Pancreas (tissue), 10 donors: ENCODE measurements at places on chromosomes 7 and 10. TPM values are rescaled to one million over a fixed set of nuclear protein-coding genes. Genes with fewer than 3 reads are reported as not detected.
A peak's percentile ranks its signal among the peaks of the same experiment; 100 is the strongest.

Gene CYP26C1
- 0.09 TPM for total RNA-seq

DNA sequence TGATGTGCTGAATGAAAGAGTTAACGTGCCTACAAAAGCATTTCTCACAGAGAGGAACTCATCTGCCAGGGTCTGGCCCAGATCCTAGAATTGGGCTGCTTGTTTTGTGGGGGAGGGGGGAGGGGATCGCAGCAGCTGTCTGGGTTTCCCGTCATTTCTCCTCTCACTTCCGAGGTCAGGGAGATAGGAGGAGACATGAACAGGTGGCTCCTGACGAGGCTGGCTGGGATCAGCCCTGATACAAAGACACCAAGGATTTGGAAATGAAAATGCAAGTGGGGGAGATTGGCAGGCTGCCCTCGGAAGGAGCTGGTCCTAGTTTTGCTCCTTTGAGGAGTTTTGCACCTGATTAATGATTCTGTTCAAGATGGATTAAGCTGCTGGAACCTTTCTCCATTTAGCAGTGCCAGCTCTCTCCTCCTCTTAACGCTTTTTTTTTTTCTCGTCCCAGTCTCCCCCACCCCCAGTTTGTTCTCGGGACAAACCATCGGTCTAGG lies 86.8 kb upstream of the KMT2C start:
- peak; percentile 14 for DNase-seq

DNA sequence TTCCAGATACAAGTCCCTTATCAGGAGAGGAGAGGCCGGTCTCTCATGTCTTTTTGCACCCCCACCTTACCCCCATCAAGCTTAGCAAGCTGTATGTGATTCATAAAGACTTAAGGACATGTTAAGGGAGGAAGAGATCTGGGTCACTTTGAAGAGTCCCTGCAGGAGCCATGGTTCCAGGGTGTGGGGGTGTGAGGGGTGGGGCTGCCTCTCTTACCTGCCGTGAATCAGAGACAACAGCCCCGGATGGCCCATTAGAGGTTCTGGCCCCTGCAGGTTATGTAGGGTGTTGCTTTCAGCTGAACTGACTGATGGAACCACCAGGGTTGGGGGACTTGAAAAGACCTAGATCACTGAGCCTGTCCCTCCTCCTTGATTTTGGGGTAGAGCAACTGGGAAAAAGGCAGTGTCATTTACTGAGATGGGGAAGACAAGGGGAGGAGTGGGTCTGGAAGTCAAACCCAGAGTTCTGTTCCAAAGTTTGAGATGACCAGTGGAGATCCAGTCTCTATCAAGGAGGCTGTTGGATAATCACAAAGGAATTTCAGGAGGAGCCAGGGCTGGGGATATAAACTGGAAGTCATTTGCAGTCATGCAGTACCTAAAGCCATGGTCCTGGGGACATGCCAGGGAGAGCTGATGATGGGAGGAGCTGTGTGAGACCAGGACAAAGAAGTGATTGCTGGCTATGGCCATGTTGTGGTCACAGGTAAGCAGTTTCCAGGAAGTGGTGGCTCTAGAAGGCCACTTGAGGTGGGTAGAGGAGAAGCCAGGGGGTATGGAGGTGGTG lies 23.1 kb downstream of the ADAMTS14 start:
- no peak for DNase-seq

- no peak for DNase-seq
These were observed 11.5 kb upstream of the DLD start for GRCh38 chr7:107879400-107880035.

- DNase-seq, result no peak
These were observed 59.9 kb upstream of the DNAJB6 start for GRCh38 chr7:157276731-157277562.

Gene ANKRD26
- total RNA-seq, result 4.0 TPM

Gene PON3
- total RNA-seq, result 3.6 TPM

Gene ZNF365
- 0.19 TPM for total RNA-seq

GRCh38 chr7:31663072-31663471 lies 23.9 kb upstream of the PPP1R17 start:
- DNase-seq, result no peak

DNA sequence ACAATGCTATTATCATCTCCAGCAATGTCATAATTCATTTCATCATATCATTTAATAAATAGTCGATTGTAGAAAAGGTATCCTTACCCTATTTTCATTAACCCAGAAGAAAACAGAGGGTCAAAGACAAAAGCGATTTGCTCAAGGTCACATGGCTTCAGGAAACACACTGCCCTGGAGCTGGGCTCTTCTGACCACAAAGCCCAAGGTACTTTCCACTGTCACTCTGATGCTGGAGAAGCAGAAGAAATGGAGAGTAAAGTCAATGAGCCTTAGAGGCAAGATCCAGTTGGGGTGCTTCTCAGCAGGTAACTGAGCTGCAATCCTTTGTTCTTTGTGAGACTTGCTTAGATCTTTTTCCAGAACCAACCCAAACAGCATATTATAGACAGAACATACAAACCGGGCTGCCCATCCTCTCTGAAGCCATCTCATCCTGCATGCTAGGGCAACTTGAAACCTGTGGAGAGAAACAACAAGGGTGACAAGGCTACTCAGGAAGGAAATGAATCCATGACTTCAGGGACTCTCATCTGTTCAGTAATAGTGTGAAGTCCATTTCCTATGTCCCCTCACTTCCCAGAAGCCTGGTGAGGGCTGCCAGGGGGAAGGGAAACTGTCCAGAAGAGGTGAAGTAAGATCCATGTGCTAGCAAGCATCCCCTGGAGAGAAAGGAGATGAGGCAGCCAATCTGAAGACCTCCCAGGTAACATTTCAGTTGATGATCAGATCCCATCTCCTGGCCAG lies 148.6 kb upstream of the SVIL start:
- DNase-seq, result no peak

Gene CALML3
- not detected for total RNA-seq

Gene EGFR
- total RNA-seq, result 25.6 TPM

DNA sequence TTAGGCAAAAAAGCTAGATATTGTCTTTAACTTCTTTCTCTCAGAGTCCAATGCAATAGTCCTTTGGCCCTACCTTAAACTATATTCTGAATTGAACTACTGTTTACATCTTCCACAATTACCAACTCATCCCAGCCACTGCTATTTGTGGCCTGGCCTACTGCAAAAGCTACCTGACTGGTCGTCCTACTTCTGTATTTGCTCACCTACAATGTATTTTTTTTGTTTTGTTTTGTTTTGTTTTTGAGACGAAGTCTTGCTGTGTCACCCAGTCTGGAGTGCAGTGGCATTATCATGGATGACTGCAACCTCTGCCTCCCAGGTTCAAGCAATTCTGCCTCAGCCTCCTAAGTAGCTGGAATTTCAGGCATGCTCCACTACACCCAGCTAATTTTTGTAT lies 51.2 kb downstream of the ARL4A start:
- DNase-seq, result no peak

- no peak for DNase-seq
These were observed 31.3 kb upstream of the STOX1 start for GRCh38 chr10:68795886-68796532.

DNA sequence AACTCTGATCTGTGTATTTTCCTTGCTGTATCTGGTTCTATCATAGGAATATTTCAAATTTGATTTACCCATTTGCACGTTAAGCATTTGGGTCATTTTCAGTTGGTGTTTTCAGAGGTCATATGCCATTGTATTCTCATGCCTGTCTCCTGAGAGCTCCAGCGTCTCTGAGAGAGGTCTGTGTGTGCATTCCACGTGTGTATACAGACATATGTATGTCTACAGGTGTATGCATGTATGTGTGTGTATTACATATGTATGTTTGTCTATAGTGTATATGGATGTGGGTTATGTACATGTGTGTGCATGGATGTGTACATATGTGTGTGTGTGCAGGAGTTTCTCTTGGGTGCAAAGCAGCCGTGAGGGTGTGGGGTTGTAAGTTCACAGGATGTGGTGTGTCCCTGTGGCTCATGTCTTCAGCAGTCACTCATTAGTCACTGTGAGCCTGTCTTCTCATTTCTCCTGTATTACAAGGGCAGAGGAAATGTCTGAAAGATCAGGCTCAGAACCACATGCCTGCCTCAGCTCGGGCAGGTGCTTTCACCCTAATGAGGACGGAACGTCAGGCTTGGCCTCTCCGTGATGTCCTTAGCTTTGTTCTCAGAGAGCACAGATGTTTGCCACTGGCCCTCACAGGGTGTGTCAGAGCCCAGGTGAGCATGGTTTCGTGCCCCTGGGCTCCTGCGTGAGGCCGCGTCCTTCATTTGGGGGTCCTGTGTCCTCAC lies 101.6 kb downstream of the NKX6-2 start:
- DNase-seq, result no peak

- no peak for DNase-seq
These were observed 1.7 kb upstream of the LFNG start for GRCh38 chr7:2517678-2518507.

GRCh38 chr7:29022291-29022988 lies 64.3 kb upstream of the TRIL start:
- no peak for DNase-seq

Gene TM9SF3
- 62.1 TPM for total RNA-seq

- no peak for DNase-seq
These were observed 20.9 kb downstream of the MYOF start for GRCh38 chr10:93461109-93461806.

DNA sequence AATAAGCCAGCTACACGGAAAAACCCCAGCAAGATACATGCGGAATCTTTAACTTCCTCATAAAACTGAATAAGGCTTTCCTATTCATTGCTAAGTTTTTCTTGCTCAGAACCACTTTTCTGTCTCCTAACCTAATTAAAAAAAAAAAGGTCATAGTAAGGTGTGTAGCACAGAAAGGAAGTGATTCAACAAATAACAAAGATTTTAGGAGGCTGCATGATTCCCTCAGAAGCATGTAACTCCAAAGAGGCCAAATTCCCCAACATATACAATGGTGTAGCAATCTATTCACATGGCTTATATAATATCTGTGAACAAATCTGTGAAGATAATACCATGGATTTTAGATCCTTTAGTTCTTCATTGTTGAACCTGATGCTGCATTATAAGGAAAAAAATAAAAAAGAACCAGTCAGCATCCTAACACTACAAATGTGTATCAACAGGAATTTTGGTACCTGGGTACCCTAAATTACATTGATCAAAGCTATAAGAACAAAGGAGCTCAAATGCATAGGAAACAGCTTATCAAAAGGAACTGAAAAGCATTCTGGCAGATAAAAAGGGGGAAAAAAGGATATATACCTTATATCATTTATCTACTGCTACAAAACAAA lies 63.8 kb downstream of the IMMP2L start:
- no peak for DNase-seq

- DNase-seq, result no peak
These were observed 42.1 kb downstream of the NOD1 start for GRCh38 chr7:30436518-30436917.

DNA sequence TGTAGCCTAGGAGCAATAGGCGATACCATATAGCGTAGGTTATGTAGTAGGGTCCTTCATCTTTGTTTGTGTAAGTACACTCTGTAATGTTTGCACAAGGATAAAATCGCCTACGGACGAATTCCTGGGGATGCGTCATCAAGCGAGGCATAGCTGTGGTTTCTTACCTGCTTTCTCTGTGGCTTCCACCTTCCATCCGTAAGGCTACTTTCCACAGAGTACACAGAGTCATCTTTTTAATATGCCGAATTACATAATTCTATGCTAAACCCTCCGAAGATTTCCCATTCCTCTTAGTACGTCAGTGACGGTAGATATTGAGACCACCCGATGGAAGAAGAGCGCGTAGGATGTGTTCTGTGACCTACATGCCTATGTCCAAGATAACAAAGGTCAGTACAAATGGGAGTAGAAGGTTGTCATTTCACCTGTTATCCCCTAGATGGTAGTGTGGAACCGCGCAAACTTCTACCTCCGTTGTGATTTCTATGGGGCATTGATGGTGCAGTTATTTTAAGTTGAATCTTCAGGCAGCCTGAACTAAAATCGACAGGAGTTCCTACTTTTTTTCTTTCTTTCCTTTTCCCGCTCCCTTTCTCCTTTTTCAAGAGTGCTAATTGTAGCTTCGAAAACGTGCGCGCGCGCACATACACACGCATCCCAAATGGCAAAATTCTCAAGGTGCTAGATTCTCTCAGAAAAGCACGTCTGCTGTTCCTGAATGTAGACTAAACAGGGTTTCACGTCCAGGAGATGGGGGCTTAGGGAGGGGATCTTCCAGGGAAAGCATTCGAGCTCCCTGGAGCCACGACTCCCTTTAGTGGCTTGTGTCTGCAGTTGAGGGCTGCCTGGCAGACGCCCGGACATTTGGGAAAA lies 111.7 kb upstream of the MBL2 start:
- no peak for DNase-seq

DNA sequence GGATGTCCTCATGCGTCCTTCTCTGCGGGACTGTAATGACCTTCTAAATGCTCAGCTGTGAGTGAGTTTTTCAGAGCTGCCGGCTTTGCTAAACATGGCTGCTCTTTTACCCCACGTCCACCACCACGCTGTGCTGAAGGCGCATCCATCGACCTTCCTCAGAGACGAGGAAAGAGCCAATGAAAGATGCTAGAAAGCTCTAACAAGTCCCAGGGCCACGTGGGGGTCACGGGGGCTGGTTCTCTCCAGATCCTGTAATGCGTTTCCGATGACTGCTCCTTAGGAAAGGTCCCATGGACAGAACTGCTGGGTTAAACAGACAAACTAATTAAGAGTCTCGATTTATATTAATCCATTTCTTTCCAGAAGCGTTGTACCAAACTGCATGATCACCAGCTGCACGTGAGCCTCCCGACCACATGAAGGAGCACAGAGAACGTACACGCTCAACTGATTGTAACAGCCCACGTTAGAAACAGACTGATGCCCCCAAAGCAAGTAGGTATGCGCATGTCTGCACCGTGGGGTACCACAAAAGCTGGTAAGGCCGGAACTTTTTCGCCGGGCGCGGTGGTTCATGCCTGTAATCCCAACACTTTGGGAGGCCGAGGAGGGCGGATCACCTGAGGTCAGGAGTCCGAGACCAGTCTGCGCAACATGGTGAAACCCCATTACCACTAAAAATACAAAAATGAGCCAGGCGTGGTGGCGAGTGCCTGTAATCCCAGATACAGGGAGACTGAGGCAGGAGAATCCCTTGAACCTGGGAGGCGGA lies 109.6 kb downstream of the TCERG1L start:
- no peak for DNase-seq

- DNase-seq, result no peak
These were observed 36.9 kb upstream of the KDM7A start for GRCh38 chr7:140213684-140214074.

DNA sequence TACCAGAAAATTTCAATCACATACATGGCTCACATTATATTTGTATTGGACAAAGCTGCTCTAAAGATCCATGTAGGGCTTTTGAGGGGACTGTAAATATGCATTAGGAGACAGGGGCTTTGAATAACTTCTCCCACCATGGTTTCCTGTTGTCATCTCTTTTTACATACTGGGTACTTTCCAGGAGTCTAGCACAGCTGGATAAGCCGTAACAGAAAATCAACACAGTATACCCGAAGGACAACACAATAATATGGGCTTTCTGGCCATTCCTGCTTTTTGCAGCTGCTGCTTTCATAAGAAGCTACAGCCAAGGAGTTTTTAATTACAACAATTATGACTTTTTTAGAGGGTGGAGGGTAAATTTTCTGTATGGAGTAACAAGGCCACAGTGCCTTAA lies 63.4 kb upstream of the SRPK2 start:
- no peak for DNase-seq

DNA sequence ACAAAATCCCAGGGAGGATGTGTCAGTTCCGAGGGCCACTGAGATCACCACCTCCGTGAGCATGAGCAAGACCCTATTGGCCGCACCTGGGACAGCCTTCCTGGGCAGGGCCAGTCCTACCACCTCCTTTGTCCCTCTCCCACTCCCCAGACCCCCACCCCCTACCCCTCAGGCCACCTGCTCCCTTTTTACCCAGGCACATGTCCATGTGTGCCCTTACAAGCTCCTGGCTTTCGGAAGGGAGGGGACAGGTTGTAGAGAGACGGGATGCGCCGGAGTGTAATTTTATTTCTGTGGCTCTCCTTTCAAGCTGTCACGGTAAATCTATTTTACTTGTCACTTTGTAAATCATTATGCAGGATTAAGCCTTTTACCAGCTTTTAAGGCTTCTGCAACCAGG lies 20.9 kb downstream of the ZMIZ1 start:
- no peak for DNase-seq
